ENCODE measurements at places on chromosomes 13 and 19.

GRCh38 chr13:25662516-25662915, 290.7 kb downstream of the ATP8A2 start:
- no peak for DNase-seq

DNA sequence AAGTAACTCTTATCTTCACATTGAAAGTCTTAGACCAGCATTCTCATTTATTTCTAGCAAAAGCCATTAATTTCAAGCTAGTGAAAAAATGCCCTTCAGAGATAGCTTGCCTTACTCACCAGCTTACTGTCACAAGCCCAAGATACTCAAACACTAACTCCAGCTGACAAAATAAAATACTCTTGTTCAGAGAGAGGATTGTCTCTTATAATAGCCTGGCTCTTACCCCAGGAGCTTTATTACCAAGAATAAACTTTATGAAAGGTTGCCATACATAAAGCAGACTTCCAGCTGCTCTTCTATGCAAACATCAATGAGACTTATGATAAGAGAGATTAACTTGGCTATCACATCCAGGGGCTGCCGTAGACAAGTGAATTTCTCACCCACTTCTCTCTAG, 53.6 kb downstream of the XPO4 start:
- DNase-seq, result no peak

GRCh38 chr13:30863231-30863630, 42.8 kb upstream of the MEDAG start:
- no peak for DNase-seq

DNA sequence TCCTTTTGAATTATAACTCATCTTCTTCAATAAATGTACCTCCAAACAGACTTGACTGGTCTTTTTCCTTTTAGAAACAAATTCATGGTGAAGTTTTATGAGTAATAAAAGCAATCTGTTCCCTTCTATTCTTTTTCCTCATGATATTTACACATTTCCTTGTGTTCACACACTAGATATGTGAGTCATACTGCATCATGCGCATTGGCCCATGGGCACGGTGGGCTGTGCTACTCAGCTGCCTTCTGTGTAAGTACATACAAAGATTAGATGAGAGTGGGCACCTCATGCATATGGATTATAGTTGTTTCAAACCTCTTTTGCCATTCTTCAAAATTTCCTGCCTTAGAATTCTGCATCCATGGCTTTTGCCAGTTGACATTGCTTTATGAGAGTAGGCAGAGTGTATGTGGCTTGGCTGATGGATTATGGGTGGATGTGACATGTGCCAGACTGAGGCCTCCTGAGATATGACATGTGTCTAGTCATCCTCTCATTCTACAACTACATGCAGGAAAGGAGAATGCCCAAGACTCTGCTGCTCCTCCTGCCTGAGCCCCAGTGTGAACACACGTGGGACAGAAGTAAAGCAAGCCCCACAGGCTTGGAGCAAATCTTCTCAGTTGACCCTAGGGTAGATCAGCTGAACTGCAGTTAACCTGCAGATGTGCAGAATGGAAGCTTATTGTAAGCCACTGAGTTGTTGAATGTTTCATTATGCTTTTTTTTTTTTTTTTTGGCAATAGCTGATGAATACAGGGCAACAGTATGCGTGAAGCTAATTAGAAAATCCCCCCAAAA, 109.9 kb downstream of the RBM26 start:
- DNase-seq, result no peak

DNA sequence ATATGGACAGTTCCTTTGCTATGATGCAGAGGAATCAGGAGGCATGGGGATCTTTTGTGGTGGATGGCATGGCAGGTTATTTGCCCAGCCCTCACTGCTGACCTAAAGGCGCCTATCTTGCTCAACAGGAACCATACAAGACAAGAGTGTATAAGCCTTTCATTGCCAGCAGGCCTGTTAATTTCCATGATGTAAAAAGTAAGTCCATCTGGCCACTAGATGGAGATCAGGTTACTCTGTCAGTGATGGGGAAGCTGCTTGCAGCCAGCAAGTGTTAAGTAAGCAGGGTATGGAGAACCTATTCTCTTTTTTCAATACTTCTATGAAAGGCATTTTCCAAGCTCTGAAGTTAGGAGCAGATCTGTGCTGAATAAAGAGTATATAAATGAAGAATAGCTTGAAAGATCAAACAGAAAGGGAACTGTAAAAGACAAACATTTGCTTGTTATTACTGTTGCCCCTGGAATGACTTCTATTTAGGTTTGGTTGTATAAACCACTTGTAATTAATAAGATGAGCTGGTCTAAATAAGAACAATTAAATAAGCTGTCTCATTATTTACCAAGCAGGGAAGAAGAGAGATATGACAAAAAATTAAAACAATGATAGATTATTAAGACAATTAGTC, 210.9 kb downstream of the RGCC start:
- peak; percentile 69 for DNase-seq

GRCh38 chr19:51786646-51787494, 8.1 kb upstream of the FPR3 start:
- no peak for DNase-seq

GRCh38 chr19:50804420-50805272, 14.4 kb downstream of the ACP4 start:
- peak; percentile 92 for DNase-seq

DNA sequence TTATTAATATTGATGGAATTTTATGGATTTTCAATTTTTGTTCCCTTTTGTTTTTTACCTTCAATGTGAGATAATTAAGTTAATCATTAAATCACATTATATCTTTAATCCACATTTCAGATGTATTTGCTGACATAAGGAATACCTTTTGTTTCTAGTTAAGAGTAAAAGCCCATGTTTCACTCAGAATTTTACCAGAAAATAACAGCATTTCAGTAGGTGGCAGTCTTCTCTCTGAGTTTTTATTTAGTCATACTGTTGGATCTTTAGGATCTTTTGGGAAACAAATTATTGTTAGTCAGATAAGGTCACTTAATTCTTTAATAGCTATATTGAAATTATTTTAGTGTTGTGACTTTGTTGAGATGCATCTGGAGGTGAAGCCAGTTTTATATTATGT, 67.9 kb downstream of the NDFIP2 start:
- no peak for DNase-seq

- DNase-seq, result no peak
Observed at GRCh38 chr13:73462241-73462640, 403.4 kb downstream of the KLF5 start.

DNA sequence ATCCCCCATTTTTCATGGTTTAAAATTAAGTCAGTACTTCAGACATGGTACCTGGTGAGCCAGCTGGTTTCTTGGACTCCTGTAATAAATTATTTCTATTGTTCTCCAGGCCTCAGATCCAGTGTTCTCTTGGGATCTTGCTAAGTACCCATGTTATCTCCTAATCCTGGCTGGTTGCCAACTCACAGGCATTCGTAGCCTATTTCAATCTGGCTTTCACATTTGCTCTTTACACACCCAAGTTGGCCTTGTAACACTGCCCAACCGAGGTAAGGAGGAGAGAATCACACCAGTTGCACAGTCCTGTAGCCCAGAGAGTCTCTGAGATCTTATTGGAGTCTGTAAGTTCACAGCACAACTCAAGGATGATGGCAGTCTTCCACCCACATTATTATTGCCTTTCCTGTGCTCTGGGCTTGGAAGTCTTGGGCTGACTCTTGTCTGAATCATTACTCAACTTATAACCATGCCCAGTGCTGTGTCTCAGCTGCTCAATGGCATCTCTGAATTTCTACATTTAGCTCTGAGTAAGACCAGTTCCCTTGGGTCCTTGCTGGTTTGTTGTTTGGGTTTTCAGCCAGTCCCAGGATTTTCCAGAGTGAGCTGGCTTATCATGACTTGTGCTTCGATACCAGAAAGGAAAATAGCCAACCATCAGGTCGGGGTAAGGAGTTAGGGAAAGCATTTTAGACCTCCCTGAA, 76.6 kb upstream of the KLF12 start:
- DNase-seq, result peak; percentile 79
